ENCODE measurements at places on chromosomes 1 and 21.

DNA sequence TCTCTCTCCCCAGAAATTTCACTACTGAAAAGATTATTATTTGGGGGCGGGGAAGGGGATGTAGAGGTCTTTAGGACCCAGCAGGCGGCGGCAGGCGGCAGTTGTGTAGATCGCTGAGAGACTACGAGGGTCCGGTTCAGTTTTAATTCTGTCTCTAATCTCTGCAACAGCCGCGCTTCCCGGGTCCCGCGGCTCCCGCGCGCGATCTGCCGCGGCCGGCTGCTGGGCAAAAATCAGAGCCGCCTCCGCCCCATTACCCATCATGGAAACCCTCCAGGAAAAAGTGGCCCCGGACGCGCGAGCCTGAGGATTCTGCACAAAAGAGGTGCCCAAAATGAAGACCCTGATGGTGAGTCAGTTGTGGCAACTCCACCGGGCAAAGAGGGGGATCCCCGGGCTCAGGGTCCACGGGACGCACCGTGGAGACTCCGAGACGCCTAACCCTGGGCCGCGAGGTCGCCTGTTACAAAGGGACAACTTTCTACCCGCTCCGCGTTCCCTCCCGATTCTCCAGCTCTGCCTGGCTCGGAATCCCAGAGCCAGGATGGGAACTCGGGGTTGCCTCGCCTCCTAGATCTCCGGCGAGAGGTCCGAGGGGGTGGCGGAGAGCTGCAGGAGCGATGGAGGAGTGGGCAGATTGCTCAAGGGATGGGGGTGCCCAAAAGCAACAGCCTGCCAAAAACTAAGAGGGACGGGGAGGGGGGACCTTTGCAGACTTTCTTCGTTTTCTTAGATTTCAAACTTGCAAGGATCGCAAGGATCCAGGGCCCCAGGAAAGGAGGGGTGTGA, at the start of gene ST6GALNAC5:
TSS of gene ST6GALNAC5 (plus strand) at position 139 of the 789 bp plus-strand sequence.
- no peak for DNase-seq

GRCh38 chr1:226691247-226691646, 47.8 kb downstream of the ITPKB start:
- no peak for DNase-seq

- no peak for DNase-seq
Observed at GRCh38 chr1:214155987-214156625, 124.9 kb upstream of the SMYD2 start.

- peak; percentile 37 for DNase-seq
Observed at GRCh38 chr1:119008483-119009311, 20.6 kb upstream of the TBX15 start.

All from cerebellar cortex (tissue), 1 donor.